ENCODE measurements at places on chromosomes 2 and 18.
A peak's percentile ranks its signal among the peaks of the same experiment; 100 is the strongest.

GRCh38 chr2:153532140-153532539 is 53.6 kb upstream of the RPRM start:
- peaks cover 5% of the 10 kb centered on the region for H3K27me3 ChIP-seq
- no peak overlapping the region for H3K4me3 ChIP-seq
- DNase-seq, result no peak
- H3K4me1 ChIP-seq, result no peaks in the 10 kb centered on the region

DNA sequence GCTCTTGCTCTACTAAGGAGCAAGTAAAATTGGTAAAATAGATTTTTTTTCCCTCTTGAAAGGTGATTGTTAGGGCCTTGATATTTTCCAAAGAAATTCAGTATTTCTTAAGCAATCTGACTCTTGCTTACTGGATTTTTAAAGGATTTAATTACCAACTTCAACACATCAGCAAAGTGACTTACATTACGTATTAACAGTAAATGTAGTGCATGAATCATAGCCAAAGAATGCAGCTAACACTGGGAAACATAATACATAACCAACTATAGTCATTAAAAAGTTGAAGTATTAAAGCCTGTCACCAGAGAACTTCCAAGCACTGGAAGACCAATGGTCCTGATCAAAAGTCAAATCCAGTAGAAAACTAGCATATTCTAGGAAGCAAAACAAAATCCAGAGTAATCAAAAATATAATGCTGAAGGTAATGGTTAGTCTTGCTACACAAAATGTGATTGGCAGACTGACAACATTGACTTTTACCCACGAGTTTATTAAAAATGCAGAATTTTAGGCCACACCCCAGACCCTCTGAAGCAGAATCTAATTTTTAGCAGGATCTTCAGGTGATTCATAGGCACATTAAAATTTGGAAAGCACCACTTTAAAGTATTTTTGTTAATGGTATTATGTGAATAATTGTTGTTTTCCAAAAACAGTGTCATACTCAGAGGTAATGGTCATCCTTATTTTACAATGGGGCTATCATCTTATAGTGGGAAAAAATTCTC is 31.8 kb upstream of the CAVIN2 start:
- no peak overlapping the region for H3K4me3 ChIP-seq
- H3K27me3 ChIP-seq, result peaks cover 8% of the 10 kb centered on the region
- H3K27ac ChIP-seq, result no peak overlapping the region
- no peaks in the 10 kb centered on the region for H3K36me3 ChIP-seq

GRCh38 chr2:123614596-123614995 is 410.5 kb upstream of the CNTNAP5 start:
- no peaks in the 10 kb centered on the region for H3K36me3 ChIP-seq
- no peaks in the 10 kb centered on the region for H3K27me3 ChIP-seq
- H3K4me1 ChIP-seq, result no peaks in the 10 kb centered on the region
- no peak overlapping the region for H3K4me3 ChIP-seq

- H3K36me3 ChIP-seq, result peaks cover 23% of the 10 kb centered on the region
- H3K4me3 ChIP-seq, result no peak overlapping the region
- DNase-seq, result no peak
These were observed 41.7 kb downstream of the ARL5A start for GRCh38 chr2:151786483-151786882.

- H3K4me1 ChIP-seq, result peaks cover 11% of the 10 kb centered on the region
- DNase-seq, result no peak
- H3K27ac ChIP-seq, result no peak overlapping the region
- peaks cover 40% of the 10 kb centered on the region for H3K36me3 ChIP-seq
- no peaks in the 10 kb centered on the region for H3K27me3 ChIP-seq
These were observed 16.0 kb downstream of the CEP192 start for GRCh38 chr18:13007248-13007560.

DNA sequence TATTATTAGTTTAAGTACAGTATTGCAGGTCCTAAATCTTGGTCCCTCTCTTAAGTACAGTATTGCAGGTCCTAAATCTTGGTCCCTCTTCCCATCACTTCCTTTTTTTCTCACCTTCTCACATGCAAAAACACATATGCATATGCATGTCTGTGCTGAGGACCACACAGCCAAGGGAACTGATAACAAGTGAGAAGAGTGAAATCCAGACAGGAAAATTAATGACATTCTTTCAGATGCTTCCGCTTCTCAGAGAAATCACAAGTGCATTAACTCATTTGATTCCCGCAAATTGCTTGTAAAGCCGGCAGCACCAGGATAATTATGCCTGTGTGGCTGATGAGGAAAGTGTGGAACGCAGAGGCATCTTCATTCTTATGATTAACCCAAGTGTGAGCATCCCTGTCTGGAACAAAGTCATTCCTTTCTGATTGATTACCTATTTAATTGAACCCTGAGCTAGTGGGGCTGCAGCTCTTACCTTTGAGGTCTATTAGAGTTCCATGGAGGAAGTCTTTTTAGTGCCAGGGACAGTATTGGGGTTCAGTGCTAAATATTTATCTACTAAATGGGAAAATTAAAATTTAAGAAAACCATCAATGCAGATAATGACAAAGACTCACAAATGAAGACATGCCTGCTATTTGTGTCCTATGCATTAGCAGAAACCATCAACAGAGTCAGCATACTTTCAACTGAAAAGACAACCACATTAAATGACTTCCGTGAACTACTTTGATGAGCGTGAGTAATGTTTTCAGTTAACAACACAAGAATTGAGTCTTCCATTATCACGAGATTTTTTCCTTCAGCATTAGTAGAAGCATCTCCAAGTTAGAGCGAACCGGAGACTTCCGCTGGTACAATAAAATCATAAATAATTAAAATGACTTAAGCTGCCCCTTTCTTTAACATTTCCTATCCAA is 220.4 kb upstream of the SLC35G4 start:
- H3K4me3 ChIP-seq, result no peak overlapping the region
- H3K4me1 ChIP-seq, result no peaks in the 10 kb centered on the region
- H3K27ac ChIP-seq, result no peak overlapping the region
- no peak for DNase-seq
- H3K36me3 ChIP-seq, result no peaks in the 10 kb centered on the region
- H3K27me3 ChIP-seq, result no peaks in the 10 kb centered on the region

- no peak for DNase-seq
- H3K4me1 ChIP-seq, result peaks cover 3% of the 10 kb centered on the region
- H3K36me3 ChIP-seq, result no peaks in the 10 kb centered on the region
- H3K4me3 ChIP-seq, result no peak overlapping the region
- H3K27me3 ChIP-seq, result peaks cover 14% of the 10 kb centered on the region
- no peak overlapping the region for H3K27ac ChIP-seq
These were observed 16.8 kb upstream of the BOK start for GRCh38 chr2:241541564-241542277.

DNA sequence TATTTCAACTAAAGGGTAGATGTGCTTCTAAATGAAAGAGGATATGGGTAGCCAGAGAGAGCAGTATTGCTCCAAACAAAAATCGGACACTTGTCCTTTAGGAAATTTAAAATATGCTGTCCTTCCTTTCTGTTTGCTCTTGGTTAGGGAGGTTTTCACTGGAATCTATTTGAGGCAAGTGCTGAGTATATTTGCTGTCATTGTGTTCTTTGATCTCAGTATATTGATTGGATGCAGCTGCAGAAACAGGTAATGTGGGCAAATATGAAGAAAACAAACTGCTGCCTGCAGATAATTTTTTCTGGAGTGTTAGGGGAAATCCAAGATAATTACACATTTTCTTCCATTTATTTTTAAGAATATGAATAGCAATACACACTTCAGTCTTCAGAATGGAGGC is 410.2 kb downstream of the NCKAP5 start:
- DNase-seq, result no peak
- no peaks in the 10 kb centered on the region for H3K27me3 ChIP-seq
- H3K27ac ChIP-seq, result no peak overlapping the region
- H3K36me3 ChIP-seq, result no peaks in the 10 kb centered on the region
- no peak overlapping the region for H3K4me3 ChIP-seq
- H3K4me1 ChIP-seq, result no peaks in the 10 kb centered on the region

GRCh38 chr2:85650456-85650855 is 17.5 kb downstream of the SFTPB start:
- H3K36me3 ChIP-seq, result peaks cover 57% of the 10 kb centered on the region
- H3K27me3 ChIP-seq, result no peaks in the 10 kb centered on the region
- peaks cover 4% of the 10 kb centered on the region for H3K4me1 ChIP-seq
- DNase-seq, result no peak
- H3K27ac ChIP-seq, result no peak overlapping the region

GRCh38 chr2:43075054-43075593 is 151.3 kb downstream of the ZFP36L2 start:
- H3K27me3 ChIP-seq, result no peaks in the 10 kb centered on the region
- peaks cover 6% of the 10 kb centered on the region for H3K4me1 ChIP-seq
- DNase-seq, result no peak
- no peak overlapping the region for H3K27ac ChIP-seq

DNA sequence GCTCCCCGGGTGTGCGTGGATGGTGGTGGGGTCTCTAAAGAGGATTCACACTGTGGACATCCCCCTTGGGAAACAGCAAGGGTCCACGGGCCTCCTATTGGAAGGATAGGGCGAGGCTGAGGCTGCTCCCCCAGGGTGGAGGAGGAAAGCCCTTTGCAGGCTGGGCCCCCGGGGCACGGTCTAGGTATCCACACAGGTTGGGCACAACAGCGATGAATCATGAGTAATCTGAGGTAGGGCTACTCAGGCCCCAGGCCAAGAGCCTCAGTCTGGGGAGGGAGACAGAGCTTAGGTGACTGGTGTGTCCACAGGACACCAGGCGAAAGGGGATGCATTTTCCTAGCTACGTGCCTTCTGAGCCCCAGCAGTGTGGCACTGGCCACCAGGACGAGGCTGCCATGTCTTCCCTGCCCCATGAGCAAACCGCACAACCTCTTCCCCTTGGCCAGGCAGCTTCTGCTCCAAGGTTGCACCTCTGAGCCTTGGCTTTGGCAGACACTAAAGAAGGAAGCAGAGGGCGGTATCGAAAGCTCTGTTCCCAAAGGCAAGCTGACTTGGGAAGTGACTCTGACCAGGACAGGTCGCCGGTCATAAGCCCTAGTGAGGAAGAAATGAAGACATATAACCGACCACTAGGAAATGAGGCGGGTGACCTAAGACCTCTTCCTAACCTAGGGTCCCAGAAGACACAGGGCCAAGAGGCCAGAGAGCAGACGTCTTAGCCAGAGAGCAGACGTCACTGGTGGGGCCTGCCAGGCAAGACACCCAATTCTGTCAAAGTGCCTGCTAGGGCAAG is 14.6 kb upstream of the SEMA4C start:
- H3K36me3 ChIP-seq, result no peaks in the 10 kb centered on the region
- DNase-seq, result no peak
- H3K27ac ChIP-seq, result no peak overlapping the region
- H3K4me1 ChIP-seq, result peaks cover 2% of the 10 kb centered on the region
- H3K27me3 ChIP-seq, result no peaks in the 10 kb centered on the region

GRCh38 chr2:112639936-112640335 is 5.8 kb upstream of the SLC20A1 start:
- peaks cover 13% of the 10 kb centered on the region for H3K36me3 ChIP-seq
- no peak overlapping the region for H3K27ac ChIP-seq
- no peak overlapping the region for H3K4me3 ChIP-seq
- peaks cover 64% of the 10 kb centered on the region for H3K4me1 ChIP-seq

DNA sequence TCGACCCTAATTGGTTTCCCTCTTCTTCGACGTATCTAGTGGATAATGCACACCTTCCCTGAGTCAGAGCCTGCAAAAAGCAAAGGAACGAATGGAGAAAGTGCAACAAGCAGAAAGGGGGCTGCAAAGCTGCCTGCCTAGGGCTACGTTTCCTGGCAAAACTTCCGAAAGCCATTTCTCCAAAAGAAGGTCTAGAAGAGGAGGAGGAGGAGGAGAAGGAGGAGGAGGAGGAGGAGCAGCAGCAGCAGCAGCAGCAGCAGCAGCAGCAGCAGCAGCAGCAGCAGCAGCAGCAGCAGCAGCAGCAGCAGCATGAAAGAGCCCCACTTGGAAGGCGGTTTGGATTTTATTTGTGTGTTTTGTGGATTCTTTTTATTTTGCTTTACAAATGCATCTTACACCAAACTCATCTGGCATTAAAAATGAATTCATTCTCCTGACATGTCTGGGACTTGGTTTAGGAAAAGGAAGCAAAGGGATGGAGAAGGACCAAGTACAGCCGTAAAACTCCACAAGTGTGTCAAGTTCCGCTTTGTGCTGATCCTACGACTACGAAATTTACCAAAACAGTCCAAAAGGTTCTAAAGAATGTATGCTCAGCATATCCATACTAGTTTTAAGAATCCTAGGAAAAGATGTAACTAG is 2.0 kb downstream of the TCF4 start:
- H3K27ac ChIP-seq, result no peak overlapping the region
- DNase-seq, result no peak
- peaks cover 4% of the 10 kb centered on the region for H3K36me3 ChIP-seq

DNA sequence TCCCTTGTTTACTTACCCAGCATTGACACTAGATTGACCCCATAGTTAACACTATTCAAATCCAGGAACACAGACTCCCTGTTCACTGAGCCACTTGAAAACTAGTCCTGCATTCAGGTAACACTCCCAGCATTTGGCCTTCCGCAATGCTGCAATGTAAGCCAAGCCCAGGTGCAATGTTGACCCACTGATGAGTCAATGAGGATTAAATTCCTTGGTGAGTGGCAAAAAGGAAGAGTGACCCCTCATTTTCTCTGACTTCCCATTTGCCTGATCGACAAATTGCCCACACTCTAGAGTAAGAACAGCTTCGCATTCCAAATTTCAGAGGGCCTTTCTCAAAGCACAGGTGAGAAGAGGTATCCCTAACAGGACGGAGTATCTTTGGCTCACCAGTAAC is 251.9 kb downstream of the FBXO15 start:
- H3K27me3 ChIP-seq, result no peaks in the 10 kb centered on the region
- no peaks in the 10 kb centered on the region for H3K36me3 ChIP-seq
- H3K4me3 ChIP-seq, result no peak overlapping the region
- no peak for DNase-seq
- no peaks in the 10 kb centered on the region for H3K4me1 ChIP-seq

- H3K4me1 ChIP-seq, result peaks cover 40% of the 10 kb centered on the region
- H3K36me3 ChIP-seq, result peaks cover 51% of the 10 kb centered on the region
- H3K27ac ChIP-seq, result peak overlapping the region; percentile 85
- peak overlapping the region; percentile 46 for H3K4me3 ChIP-seq
- DNase-seq, result peak; percentile 46
- no peaks in the 10 kb centered on the region for H3K27me3 ChIP-seq
These were observed 12.5 kb downstream of the NPC1 start for GRCh38 chr18:23573626-23574431.

DNA sequence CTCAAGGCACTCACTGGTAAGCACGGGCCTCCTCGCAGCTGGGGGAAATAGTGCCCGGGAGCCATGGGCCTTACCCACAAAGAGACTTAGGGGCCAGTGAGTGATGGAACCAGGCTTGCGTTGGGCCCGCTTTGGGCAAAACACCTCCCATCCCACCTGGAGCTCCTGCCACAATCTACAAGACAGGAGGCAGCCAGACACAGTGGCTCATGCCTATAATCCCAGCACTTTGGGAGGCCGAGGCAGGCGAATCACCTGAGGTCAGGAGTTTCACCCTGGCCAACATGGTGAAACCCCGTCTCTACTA is 88.2 kb downstream of the TFCP2L1 start:
- DNase-seq, result no peak
- no peak overlapping the region for H3K4me3 ChIP-seq
- H3K4me1 ChIP-seq, result no peaks in the 10 kb centered on the region
- H3K36me3 ChIP-seq, result no peaks in the 10 kb centered on the region
- no peak overlapping the region for H3K27ac ChIP-seq
- H3K27me3 ChIP-seq, result no peaks in the 10 kb centered on the region

GRCh38 chr18:70158992-70159717 is 46.3 kb downstream of the RTTN start:
- no peak overlapping the region for H3K27ac ChIP-seq
- no peak for DNase-seq
- H3K36me3 ChIP-seq, result peaks cover 85% of the 10 kb centered on the region
- peaks cover 16% of the 10 kb centered on the region for H3K4me1 ChIP-seq
- H3K4me3 ChIP-seq, result no peak overlapping the region

- H3K27me3 ChIP-seq, result no peaks in the 10 kb centered on the region
- DNase-seq, result no peak
- no peak overlapping the region for H3K27ac ChIP-seq
- peaks cover 91% of the 10 kb centered on the region for H3K4me1 ChIP-seq
These were observed 16.7 kb upstream of the WIPF1 start for GRCh38 chr2:174614261-174614660.
